ENCODE measurements at places on chromosomes 13 and 19.
A peak's percentile ranks its signal among the peaks of the same experiment; 100 is the strongest.

DNA sequence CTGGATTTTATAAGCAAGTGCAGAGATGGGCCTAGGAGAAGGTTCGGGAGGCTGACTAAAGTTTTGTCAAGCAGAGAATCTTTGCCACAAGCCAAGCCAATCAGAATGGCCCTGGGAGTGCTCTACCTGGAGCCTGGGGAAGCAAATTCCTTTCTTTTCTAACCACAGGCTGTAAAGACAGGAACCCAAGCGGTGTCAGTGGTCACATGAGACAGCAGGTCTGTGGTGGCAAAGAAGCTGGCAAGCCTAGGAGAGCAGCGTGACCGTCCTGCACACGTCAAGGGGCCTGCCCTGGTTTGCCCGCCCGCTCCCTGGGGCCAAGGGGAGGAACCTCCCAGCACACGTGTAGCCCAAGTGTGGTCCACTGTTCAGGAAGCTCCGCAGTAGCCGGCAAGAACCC lies 90.8 kb downstream of the IPO5 start:
- no peak for DNase-seq

DNA sequence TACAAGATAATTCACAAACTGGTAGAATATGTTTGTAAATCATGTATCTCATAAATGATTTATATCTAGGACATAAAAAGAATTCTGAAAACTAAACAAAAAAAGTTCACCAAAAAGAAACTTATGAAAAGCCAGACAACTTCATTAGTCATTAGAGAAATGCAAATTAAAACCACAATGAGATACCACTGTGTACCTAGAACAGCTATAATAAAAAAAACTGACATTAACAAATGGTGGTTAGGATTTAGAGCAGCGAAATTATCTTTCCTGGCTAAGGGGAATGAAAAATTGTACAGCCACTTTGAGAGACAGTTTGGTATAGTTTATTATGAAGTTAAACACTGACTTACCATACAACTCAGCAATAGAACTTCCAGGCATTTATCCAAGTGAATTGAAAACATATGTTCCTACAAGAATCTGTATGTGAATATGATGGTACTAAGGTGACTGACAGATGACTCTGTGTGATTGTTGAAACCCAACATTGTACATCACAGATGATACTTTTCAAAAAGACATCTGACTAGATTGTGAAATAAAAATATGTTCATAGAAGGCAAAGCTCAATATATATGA lies 41.8 kb downstream of the UGGT2 start:
- no peak for DNase-seq

DNA sequence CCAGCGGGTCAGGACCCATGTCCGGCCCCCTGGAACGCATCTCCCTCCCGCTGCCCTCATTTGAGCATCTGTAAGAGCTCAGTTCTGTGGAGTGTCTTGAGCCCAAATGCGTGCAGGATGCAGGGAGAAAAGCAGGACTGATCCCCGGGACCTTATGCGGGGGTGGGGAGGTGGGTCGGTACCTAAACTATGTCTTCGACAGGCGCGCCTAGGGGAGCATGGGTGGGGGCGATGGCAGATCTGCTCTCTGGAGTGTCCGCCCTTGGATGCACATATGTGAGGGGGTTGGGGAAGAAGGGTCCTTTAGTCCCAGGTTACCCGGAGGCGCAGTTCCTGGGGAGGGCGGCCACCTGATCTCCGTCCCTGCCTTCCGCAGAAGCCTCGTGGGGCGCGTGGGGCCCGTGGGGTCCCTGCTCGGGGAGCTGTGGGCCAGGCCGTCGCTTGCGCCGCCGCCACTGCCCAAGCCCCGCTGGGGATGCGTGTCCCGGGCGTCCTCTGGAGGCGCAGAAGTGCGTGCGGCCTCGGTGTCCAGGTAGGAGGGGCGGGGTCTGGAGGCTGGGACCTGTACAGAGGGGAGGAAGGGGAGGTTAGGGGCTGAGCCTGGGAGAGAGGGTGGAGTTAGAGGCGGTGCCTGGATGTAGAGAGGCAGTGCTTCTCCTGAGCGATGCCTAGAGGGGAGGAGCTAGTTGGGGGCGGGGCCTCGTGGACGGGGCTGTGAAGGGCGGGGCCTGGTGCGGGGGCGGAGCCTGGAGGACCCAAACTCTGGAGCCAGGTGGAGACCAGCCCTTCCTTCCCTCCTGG lies 2.9 kb downstream of the CILP2 start:
- DNase-seq: peak; percentile 54

DNA sequence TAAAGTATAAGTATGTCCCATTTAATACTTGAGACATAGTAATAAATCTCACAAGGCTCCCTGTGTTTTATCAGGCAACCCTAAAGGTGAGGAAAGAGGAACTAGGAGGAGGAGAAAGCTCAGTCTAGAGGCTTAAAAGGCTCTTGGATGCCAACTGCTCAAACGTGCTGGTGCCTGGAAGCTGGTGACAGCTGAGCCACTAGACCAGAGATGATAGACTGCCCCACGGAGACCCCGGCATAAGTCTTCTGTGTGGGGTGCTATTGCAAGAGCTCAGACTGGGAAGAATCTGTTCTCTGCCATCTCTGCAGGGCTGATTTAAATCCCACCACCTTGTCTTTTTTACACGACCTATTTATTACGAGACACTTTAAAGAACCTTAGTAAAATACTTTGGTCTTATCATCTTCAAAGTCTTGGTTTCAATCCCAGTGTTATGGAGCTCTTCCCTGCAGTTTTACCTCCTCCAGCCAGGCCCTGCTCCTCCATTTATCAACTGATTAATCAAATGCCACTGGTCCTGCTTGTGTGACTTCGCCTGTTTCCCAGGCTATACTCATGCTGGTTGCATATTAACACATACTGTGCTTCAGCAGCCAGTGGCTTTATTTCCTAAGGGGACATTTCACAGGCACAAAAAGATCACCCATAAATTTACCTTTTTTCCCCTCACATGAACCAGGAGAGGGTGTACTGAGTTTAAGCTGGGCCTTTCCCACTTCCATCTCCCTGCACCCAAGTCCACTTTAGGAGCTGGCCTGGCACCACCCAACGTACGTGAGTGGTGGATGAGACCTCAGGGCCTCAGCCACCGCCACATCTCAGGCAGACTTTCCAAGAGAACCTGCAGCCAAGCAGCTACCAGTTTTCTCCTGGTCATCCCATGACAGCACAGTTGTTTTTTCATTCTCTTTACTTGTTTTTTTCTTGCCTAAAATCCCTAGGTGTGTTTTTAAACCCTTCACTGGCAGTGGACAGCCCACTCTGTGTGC lies 7.8 kb upstream of the ATP12A start:
- DNase-seq: no peak

DNA sequence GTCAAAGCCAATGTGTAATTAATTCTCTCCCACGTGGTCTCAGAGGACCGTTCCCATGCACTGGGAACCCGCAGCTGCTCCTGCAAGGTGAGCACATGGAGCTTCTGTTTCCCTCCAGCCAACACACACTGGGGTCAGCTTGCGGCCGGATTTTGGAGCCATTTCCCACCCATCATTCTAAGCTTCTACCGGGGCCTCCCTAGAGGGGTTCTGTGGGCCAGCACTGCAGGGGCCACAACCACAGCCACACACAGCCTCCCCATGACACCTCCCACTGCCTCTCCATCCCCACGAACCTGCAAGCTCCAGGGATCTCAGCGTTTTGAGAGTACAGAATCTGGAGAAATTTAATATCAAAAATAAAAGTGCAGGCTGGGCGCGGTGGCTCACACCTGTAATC lies 120.7 kb upstream of the SOX1 start:
- DNase-seq: no peak

GRCh38 chr13:109394311-109394988 lies 391.9 kb downstream of the IRS2 start:
- DNase-seq: no peak

- DNase-seq: no peak
Measured at GRCh38 chr13:112446347-112446861, 70.2 kb downstream of the SPACA7 start.

GRCh38 chr19:13872695-13873389 lies 4.1 kb upstream of the NANOS3 start:
- no peak for DNase-seq

DNA sequence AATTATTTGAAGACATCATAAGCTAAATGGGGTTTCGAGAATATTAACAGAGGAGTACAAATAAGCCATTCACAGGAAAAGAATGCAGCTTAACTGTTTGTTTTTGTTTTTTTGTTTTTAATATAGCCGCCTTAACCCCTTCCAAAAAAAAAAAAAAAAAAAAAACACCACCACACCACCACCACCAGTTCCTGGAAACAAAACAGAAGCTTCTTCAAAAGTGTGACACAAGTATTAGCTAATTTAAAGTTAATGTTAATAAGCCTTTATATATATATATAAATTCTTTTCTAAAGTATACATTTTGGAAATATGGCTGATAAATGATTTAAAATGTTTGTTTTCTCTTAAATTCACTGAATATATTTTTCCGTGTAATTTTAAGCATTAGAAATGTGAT lies 1.4 kb downstream of the RAP2A start:
- DNase-seq: no peak

DNA sequence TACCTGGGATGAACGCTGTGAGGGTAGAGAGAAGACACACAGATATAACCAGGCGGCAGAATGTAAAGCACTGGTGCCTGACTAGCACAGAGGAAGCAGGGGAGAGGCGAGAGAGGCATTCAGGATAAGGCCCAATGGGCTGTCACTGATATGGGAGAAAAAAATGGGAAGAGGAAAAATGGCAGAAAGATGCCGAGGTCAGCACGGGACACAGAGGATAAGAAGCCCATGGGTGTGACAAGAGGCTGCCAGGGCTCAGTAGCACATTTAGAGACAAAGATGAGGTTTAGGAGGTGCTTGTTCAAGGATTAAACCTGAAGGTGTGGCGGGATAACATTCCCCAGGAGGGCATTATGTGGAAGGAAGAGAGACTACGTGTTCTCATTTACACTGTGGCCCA lies 5.6 kb downstream of the SMG9 start:
- DNase-seq: no peak

DNA sequence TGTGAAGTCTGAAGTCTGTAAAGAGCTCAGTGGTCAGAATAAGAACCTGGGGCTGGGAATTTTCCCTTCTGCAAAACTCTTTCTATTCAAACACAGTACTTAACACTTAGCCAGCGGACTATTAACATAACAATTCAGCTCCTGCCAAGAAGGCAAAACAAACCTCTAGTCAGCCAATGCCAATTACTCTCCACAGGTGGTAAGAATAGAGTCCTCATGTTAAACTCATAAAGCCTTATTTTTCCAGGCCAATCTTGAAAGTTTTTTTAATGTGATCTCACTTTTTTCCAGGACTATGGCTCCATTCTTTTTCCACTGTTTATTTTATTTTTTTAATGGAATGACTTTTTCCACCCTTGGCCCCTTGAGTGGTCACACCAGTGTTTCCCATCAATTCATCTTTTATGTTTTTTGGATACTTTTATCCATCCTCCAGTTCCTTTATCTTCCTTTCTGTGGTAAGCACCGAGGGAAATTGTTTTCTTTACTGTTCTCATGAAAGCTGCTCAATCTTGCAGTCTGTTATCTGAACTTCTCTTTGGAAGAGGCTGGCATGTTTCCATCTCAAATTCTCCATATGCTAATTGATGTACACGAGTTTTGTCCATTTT lies 217.3 kb downstream of the LHFPL6 start:
- DNase-seq: no peak

DNA sequence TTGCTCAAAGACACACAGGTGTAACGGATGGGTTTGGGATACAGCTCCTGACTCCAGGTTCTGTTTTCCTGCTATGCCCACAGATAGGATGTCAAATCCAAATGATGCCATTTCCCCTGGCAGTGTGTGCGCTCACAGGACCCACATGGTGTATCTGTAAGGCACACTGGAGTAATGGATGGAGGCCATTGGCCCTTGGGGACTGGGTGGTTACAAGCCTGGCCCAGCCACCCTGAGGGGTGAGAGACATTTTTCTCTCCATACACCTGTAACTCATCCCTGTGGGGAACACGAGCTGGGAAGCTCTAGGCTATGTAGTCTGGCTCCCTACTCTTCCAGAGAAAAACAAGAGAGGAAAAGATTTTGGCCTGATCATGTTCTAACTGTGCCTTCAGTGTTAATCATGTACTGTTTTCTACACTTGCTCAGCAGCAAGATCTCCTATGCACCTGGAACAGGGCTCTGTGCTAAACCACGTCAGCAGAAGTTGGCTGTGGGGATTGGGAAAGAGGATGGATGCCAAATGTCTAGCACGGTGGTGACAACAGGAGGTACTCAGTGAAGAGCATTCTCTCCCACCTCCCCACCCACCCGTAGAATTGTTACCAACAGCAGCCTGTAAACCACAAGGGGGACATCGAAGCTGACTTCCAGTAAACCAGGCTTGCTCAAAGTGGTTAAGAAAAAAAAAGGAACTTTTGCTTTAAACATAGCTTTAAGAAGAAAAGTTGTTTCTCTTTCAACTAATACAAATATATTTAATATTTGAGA lies 237.0 kb downstream of the LACC1 start:
- no peak for DNase-seq

GRCh38 chr13:23610966-23611491 lies 40.8 kb downstream of the TNFRSF19 start:
- no peak for DNase-seq

DNA sequence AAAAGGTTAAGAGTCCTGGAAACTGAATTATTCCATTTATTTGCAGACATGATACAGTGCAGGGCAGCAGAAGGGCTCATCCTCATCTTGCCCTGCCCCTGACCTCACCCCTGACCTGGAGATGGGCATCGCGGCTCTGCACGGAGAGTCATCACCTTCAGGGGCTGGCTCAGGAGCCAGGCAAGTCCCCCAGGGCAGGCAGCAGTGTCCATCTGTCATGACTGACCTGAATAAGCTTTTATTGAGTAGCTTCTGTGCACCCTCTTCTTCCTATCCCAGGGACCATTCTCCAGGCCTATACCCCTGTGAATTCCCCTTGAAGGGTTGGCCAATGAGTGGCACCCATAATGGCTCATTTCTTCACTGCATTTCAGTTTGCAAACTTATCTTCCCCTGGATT lies 484.2 kb downstream of the ZNF536 start:
- no peak for DNase-seq

GRCh38 chr13:113735750-113736149 lies 23.3 kb upstream of the TMEM255B start:
- DNase-seq: no peak

DNA sequence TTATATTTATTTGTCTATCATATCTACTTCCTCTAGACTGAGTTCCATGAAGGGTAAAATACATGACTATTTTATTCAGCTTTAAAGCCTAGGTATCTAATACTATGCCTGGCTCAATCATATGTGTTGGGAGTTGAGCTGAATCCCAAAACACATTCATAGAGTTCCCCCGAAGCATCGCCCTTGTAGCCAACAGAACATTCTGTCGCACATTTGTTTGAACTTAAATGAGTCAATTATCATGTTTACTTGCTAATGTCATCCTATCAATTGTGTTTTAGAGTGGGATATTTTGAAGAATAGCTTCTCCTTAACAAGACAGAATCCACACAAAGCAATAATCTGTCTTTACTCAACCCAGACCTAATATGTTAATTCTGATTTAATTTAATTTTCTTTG lies 252.4 kb downstream of the HS6ST3 start:
- no peak for DNase-seq

DNA sequence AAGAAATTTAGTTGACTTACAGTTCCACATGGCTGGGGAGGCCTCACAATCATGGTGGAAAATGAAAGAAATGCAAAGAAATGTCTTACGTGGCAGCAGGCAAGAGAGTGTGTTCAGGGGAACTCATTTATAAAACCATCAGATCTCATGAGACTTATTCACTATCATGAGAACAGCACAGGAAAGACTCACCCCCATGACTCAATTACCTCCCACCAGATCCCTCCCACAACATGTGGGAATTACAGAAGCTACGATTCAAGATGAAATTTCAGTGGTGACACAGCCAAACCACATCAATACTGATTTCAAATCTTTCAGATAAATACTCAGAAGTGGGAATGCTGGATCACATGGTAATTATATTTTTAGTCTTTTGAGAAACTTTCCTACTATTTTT lies 1357.9 kb downstream of the SLITRK5 start:
- DNase-seq: no peak

- no peak for DNase-seq
Measured at GRCh38 chr19:55256562-55257460, 2.0 kb downstream of the PPP6R1 start.
